ENCODE measurements at places on chromosomes 7 and 10.

DNA sequence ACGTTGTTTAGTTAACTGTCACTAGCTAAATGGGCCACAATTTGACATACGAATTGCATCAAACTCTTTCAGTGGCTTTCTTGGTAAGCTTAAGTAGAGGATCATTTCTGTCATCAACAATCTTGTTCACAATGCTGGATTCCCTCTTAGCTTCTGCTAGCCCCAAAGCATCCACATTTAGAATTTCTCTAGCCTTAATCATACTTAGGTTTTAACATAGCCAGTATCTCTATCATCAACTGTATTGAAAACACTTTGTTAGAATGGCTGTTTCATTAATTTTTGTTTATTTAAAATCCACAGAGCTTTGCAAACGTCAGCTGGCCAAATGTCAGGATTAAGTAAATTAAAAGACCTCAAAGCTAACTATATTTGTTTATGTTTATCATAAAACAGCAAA, 41.1 kb downstream of the ABRAXAS2 start:
- DNase-seq = no peak

GRCh38 chr10:80275135-80275498, 14.3 kb downstream of the MAT1A start:
- no peak for DNase-seq

- DNase-seq = no peak
Observed at GRCh38 chr10:88888810-88889445, 8.9 kb downstream of the STAMBPL1 start.

- no peak for DNase-seq
Observed at GRCh38 chr7:121383235-121383910, 12.7 kb downstream of the FAM3C start.

DNA sequence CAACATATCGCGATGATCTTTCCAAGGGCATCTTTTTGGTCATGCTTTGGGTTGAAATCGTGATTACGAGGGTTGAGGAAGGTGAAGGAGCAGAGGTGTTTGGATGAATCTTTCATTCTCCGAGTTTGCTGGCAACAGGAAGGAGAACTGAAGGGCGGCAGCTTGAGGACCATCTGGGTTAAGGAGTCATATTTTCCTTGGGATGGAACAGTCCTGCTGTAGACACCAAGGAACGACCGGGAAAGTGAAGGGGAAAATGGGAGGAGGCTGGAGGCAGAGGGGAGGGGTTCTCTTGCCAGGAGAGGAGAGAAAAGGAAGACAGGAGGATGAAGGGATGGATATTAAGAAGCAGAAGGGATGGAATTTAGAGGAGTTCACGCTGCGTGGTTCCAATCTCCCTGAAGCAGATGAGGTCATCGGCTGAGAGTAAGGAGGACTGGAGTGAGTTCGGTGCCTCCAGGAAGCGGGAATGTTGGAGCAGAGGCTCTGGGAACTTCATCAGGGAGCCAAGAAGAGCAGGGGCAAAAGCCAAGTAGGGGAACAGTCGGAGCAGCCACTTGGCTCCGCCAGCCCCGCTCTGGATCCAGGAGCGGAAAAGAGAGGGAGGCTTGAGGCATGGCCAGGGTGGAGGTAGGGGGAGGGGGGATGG, 116.6 kb upstream of the GALNT17 start:
- no peak for DNase-seq

DNA sequence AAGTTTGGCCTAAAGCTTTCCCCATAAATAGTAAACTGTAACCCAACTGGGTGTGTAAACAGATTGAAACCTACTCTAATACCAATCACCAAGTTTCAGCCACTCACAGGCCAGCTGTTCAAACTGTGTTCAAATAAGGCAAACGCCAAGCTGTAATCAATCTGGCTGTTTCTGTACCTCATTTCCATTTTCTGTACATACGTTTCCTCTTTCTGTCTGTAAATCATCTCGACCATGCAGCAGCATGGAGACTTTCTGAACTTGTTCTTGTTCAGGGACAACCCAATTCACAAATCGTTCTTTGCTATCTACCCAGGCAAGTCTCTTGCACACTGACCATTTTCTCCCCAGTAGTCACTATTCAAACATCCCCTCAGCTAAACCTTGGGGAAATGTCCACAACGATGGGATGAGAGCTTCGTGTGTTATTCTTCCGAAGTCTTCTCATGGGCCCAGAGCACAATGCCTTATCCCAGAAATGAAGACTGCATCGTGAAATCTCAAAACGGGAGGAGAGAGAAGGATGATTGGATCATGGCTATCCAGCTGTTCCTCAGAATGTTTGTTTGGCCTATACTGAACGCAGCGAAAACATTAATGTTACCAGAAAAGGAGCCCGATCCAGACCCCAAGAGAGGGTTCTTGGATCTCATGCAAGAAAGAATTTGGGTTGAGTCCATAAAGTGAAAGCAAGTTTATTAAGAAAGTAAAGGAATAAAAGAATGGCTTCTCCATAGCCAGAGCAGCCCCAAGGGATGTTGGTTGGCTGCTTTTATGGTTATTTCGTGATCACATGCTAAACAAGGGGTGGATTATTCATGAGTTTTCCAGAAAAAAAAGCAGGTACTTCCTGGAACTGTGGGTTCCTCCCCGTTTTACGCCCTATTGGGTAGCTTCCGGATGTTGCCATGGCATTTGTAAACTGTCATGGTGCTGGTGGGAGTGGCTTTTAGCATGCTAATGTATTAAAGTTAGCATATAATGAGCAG, 86.2 kb downstream of the SLC16A9 start:
- DNase-seq = no peak

GRCh38 chr7:5394264-5395105, 29.1 kb downstream of the TNRC18 start:
- DNase-seq = no peak

DNA sequence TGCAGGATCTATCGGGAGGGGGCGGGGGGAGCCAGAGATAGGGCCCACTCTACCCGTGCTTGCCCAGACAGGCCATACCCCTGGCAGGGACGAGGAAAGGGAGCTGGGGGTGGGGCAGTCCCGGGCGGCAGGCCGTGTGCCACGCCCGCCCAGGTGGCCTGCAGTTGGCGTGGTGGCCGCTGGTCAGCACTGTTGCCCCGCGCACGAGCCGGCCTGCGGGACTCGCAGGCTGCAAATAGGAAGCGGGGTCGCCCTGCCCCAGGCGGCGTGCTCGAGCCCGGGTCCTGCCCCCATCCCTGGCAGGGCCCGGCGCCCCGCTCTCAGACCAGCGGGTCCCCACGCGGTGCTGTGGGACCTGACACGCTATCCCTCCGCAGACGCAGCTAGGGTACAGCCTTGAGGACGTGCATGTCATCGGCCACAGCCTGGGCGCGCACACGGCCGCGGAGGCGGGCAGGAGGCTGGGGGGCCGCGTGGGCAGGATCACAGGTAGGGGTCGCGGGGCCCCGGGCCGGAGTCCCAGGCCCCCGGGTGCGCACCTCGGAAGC, 6.7 kb downstream of the PNLIPRP2 start:
- no peak for DNase-seq

GRCh38 chr7:136585954-136586670, 282.3 kb upstream of the CHRM2 start:
- no peak for DNase-seq

- DNase-seq = no peak
Observed at GRCh38 chr7:74269757-74270277, 15.6 kb upstream of the RFC2 start.

GRCh38 chr10:63986536-63986935, 465.3 kb downstream of the REEP3 start:
- DNase-seq = no peak

DNA sequence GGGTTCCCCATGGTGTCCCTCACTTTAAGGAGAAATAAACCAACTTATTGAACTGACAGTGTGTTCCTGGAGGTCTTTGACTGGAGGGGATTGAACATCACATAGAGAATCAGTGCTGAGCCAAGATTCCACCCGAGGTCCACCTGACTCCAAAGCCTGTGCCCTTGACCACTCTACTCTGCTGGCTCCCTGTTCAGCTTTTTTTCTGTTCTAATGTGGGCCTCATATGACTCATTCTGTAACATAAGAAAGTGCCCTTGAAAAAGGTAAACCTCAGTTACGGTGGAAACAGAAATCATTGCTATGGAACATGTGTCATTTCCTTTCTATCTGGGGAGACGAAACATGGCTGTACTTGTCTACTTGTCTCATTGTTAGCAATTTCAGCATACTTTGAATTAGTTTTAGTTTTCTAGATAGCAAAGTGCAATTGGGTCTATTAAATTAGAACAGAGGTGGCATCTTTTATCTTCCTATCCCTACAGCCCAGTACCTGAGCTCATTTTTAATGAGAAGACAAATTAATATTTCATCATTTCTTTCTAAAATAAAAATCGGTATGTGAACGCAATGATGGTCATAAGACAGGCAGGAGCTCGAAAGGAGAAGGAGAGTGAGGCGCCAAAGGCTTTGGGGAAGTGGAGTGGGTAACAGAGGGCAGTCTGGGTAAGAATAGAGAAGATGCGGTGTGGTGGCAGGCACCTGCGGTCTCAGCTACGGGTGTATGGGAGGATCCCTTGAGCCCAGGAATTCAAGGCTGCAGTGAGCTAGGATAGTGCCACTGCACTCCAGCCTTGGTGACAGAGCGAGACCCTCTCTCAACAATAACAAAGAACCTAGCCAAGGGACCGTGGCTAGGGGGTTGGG, 1.5 kb downstream of the GSDME start:
- DNase-seq = no peak

GRCh38 chr7:118085000-118085399, 99.0 kb upstream of the LSM8 start:
- no peak for DNase-seq

GRCh38 chr10:60459701-60460457, 70.2 kb upstream of the ANK3 start:
- DNase-seq = no peak

GRCh38 chr10:95290461-95291364, at the start of gene PDLIM1:
PDLIM1 (minus strand) TSS chr10:95291003; CDS start chr10:95290915, 88 bp downstream.
- DNase-seq = no peak

- DNase-seq = peak; percentile 17
Observed at GRCh38 chr7:7719236-7719635, 829 bp upstream of the RPA3 start.

- no peak for DNase-seq
Observed at GRCh38 chr10:7773845-7774801, 13.7 kb downstream of the KIN start.

DNA sequence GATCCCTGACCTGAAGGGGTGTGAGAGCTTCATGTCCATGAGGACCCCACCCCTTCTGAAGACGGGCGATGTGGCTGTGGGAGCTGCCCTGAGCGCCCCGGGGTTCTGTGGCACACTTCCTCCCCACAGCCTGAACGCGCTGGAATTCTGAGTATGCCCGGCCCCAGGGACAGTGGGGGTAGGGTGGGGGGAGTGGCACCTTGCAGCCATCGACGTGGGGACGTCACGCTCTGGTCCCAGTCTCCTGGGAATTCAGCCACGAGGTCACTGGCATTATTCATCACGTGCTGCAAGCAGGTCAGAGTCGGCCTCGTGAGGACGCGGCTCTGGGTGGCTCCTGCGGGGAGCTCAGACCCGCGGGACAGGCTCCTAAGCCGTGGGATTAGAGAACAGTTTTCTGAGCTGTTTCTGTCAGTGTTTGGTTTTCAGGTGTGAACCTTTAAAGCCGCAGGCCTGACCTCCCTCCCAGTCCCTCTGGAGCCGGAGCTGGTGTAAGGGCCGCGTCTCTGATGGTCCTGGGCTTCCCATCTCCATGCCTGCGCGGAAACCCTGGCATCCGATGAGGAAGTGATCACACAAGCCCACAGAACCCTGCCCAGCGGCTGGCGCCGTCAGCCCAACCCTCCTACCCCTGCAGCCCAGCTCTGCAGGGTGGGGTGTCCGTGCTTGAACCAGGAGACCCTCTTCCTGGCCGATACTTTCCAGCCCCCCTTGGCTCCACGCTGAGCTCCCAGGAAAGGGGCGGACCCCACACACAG, 16.1 kb downstream of the GPR146 start:
- no peak for DNase-seq

DNA sequence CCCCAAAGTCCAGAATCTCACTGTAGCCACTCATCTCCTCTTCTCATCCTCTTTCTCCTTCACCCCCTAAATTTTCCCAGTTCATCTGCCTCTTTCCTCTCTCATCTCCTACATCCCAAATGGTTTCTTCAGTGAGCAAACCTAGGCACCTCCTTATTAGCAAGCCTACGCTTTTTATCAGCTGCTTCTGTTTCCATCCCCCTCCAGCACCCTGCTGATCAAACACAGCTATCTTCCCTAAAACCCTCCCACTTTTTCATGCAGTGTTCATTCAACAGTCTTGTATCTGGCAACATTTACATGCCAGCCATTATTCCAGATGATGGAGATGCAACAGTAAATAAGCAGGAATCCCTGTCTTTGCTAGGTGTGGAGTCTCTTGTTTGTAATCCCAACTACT, 3.3 kb upstream of the ABRAXAS2 start:
- DNase-seq = no peak

- DNase-seq = no peak
Observed at GRCh38 chr10:34407324-34407805, 407.7 kb downstream of the PARD3 start.

DNA sequence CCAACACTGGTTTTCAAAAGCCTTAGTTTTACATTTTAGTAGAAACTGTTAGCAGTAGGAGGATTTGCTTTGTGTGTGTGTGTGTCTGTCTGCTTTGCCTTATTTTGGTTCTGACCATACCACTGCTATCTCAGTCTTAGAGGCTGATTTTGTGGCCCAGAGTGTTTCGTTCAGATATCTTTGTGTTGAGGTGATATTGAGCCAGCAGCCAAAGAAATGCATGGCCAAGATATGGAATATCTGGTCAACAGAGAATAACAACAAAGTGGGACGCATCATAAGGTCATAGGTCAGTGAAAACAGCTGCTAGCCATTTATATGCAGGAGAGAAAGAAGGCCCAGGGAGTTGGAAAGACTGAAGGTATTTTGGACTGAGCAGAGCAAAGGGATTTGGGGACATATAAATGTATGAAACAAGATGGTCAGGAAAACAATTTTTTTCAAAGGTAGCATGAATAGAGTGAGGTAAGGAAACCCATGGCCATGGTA, 47.7 kb downstream of the KIAA1217 start:
- no peak for DNase-seq

DNA sequence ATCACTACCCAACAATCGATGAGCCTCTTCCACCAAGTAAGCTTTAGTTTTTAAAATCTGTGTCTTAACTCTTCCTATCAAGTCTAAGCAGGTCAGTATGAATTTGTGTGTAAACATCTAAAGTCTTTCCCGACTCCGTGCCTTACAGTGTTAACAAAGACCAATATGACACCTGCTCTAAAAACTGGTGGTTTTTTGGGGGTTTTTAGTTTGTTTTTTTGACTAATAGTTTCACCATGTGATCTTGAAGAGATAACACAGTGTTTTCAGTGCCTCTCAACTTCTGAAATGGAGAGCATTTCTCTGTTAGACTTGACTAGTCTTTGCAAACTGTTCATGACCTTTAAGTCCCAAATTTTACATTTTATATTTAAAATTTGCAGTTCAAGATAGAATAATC, 132.0 kb upstream of the STK17A start:
- no peak for DNase-seq

GRCh38 chr7:116097365-116098009, 66.9 kb upstream of the TFEC start:
- no peak for DNase-seq

All from GOT3 (cell line).